ENCODE measurements at places on chromosomes 6 and 20.

DNA sequence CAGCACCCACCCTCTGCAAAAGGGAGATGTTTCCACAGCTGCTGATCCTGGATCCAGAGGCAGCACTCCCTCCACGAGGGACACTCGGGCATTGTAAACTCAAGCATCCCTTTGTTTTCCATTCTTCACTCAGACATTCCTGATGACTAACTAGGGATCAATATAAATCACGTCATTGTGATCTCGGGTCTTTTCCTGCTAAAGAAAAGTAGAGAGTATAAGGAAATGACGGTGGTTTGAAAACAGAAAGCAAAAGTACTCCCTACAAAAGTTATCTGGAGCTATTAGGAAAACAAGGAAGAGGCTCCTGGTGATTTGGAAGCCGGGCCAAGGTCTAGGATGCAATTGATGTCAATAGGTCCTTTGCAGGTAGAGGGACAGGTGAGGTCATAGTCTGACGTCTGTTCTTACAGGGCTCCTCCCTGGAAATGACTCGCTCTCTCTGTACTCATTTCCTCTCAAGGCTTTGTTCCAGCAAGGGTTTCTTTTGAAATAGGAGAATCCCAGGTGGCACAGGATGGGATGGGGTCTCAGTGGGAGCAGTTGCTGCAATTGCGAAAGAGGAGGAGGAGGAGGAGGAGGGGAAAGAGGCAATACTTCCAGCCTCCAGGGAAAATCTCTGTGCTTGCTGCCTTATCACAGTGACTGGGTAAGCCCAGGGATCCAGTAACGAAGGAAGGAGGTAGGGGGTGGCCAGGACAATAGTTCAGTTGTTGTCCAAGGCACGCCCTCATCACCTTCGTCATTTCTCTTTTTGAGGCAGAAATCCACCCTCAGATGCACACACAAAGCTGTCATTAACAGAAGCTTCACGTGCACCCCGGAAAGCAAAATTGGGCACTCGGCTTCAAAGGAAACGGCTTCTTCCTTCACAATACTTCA lies 222.8 kb downstream of the LY86 start:
- peak; percentile 85 for DNase-seq

DNA sequence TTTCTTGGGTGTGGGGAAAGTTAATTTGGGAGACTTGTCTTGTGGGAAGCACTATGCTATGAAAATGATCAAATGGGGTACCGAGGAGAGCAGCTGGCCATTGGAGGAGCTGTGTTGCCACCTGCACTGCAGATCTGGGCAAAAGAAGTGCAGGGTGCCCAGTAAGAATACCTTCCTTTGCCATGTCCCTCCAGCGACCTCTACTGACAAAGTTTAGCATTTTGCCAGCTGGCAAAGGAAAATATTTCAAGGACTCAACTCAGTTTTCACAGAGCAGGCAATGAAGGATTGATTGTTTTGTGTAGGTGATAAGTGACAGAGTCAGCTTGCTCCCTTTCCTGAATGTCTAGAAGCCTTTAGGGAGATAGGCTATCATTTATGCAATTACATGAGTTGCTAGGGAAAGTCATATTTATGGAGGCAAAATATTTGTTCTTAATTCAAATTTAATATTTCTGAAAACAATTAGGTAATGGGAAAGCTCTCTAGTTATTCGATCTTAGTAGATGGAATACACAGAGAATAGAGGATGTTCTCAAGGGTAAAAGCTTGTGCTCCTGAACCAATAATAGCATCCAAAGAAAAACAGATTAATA lies 118.4 kb downstream of the FARS2 start:
- no peak for DNase-seq

GRCh38 chr20:59591061-59591460 lies 13.3 kb upstream of the PHACTR3 start:
- no peak for DNase-seq

GRCh38 chr6:169618526-169619490 lies 83.0 kb downstream of the WDR27 start:
- DNase-seq, result no peak

- DNase-seq, result no peak
These were observed 52.0 kb downstream of the HIVEP1 start for GRCh38 chr6:12064131-12064530.

- no peak for DNase-seq
These were observed 115.3 kb downstream of the RTN4IP1 start for GRCh38 chr6:106513808-106514582.

DNA sequence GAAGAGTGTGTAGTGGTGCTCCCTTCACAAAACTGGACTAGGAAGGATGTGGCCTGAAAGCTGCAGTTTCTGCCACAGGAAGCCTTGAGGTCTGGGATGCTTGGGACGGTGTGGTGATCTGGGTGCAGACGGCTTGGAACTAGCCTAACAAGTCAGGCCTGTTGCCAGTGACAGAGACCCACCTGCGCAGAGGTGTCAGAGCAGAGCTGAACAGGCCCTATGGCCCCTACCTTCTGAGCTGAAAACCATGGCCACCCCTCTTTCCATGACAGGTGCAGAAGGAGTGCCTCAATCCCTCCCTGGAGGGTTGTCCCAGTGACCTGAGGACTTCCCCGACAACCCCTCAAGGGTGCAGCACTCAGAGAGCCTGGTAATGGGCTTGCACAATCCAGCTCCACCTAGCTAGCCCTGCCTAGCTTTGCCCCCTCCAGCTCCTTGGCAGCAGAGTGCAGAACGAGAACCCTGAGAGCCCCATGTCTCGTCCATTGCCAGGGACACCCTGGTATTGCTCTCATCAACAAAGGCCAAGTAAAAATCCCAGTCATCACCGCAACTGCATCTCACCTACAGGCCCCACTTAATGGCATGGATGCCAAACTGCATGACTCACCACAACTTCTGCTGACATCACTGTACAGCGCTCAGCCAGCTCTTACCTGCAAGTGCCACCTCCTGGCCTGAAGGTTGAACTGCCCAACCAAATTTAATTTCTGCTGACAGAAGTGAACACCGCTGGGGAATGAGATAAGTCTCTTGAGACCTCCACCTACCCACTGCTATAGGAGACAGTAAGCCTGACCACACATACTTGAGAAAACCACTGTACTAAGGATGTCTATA lies 563.1 kb downstream of the TFAP2A start:
- no peak for DNase-seq

- peak; percentile 2 for DNase-seq
These were observed 79.8 kb downstream of the TBC1D7 start for GRCh38 chr6:13248584-13248985.

DNA sequence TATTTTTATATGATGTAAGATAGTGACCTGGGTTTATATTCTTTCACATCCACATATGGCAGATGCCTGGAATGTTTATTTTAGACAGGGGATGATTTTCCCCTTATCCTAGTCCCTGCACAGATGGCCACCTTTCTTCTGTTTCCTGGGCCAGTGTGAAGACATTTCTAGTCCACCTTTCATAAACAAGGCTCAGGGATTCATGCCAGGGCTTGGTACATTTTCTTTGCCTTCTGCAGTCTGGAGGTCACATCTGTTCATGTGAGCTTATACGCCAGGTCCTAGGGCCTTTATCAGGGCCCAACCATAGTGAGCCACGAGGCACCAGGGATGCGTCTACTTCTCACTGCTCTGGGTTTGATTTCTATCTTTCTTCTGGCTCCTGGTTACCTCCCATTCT lies 38.0 kb upstream of the ERVFRD-1 start:
- DNase-seq, result no peak

- DNase-seq, result no peak
These were observed 34.7 kb upstream of the SLCO4A1 start for GRCh38 chr20:62607366-62608217.

- no peak for DNase-seq
These were observed 9.9 kb downstream of the TBCC start for GRCh38 chr6:42735976-42736375.

DNA sequence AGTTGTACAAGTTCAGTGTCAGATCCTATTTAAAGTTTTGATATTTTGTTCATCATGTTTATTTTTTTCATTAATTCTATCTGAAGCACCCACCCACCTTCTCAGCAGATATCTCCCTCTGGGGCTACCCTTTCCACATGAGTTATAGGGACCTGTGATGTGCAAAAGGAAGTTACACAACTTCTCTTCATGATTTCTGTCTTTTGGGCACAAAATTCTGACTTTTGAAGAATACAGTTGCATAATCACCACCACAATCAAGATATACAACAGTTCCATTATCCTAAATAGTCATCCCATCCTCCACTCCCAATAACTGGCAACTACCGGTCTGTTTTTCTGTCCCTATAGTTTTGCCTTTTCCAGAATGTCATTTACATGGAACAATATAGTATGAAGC lies 13.8 kb upstream of the FUCA2 start:
- no peak for DNase-seq

DNA sequence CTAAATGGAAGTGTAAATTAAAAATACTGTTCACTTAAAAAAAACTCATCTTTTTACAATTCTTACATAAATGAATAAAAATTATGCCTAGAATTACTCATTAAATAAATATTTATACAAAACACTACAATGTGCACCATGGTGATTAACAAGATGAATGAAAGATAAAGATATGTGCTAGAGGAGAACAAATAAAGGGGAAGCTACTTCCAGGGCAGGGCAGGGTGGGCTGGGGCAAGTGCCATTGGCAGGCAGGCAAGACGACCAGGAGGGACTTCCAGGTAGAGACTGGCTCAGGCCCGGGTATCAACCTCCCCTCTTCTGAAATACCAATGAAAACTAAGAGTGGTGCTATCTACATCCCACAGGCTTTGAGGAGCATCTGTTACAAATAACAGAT lies 20.4 kb downstream of the PREP start:
- DNase-seq, result no peak

DNA sequence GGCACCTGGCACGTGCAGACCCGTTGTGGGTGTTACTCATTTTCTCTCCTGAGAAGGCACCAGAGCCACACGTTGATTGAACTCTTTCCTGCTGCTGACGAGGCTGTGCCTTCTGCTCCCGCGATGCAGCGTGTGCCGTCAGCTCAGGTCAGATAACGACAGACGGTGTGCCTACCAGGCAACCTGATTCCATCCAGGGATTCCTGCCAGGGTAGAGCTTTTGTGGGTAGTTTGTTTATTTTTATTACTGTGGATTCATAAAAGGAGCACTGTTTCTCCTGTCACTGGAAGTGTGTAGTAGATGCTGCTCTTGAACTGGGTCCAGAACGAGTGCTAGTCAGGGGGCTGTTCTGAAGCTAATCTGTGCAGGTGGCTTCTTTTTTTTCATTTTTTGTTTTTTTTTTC lies 20.7 kb downstream of the PRPF6 start:
- no peak for DNase-seq

DNA sequence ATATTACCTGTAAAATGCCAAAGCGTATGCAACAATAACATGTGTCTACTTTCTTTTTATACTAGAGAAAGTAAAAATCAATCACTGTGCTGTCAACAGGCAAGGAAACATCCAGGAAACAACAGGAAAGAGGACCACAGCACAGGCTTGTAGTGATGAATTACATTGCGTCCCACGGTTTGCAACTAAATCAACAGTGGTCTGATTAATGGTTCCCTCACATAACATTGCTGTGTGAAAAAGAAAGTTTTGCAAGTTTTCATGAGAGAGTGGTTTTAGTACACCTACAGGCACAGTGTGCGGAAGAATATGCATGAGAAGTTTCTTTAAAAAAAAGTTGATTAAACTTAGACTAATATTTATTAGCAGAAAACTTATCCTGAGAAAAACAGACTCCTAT lies 329.5 kb upstream of the HSF2 start:
- no peak for DNase-seq

- DNase-seq, result no peak
These were observed 76.6 kb downstream of the CDS2 start for GRCh38 chr20:5203380-5203779.

- no peak for DNase-seq
These were observed 61.6 kb downstream of the TIAM2 start for GRCh38 chr6:155056756-155057155.

DNA sequence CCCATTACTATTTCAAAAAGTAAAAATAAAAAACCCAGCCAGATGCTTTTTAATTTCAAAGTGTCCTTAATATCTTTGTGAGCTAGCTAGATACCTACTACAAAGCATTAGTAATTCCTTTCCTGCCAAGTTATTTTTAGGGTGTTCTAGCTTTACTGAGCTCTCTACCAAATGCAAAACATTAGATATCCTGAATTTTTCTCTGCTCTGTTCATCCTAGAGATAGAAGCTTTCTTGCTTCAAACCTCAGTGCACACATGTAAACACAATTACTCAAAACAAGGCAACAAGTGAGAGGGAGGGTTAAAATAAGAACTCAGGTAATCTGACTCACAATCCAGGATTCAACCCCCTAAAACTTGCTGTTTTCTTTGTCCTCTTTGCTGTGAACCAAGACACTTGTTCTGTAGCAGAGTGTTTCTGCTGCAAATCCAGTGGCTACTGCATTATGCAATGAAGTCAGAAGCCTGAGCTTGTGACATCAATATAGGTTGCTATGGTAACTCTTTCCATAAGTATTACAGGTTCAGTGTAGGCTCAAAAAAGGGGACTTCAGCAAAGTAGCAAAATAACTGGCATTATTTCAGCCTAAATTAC lies 72.6 kb upstream of the STXBP5 start:
- DNase-seq, result no peak

DNA sequence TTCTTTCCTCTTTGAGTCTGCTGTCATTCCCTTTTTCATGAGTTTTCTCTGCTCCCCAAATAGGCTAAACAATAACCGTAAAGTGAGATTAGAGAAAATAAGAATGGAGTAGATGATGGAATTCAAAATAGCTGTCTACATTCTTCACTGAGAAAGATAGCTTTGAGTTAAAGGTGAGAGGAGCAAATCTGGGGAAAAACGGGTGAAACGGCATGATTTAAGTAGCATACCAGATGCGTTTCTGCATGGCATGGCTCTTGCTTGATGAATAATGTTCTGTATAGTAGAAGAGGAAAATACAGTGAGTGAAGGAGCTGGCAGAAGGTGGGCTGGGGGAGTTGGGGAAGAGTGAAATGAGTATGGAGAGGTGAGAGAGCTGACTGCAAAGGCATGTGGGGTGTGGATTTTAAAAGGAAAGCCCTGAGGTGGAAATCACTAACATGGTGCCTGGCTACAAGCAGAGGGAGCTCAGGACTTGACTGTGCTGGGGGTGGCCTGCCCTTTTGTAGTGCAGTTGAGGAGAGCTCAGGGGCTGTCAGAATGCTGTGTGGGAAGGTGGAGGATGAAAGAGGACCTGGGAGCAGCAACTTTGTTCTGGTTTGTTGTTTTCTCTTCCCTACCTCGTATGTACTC lies 8.8 kb downstream of the BICRAL start:
- no peak for DNase-seq

- no peak for DNase-seq
These were observed 66.3 kb downstream of the SLX4IP start for GRCh38 chr20:10501402-10501801.
